ENCODE measurements at places on chromosomes 5 and 9. TPM values are rescaled to one million over a fixed set of nuclear protein-coding genes. Genes with fewer than 3 reads are reported as not detected.

FYB1 gene
- total RNA-seq: not detected

APBA1 gene
- total RNA-seq: 0.55 TPM

FOXD1 gene
- 17.0 TPM for total RNA-seq

PRDM9 gene
- not detected for total RNA-seq

PDLIM4 gene
- not detected for total RNA-seq

SLCO6A1 gene
- not detected for total RNA-seq

IFNB1 gene
- not detected for total RNA-seq

MARCHF6 gene
- total RNA-seq: 26.1 TPM

COL5A1 gene
- total RNA-seq: 30.8 TPM
